Cardiac atrium fibroblast (primary cell): ENCODE measurements at places on chromosomes 5 and 9. TPM values are rescaled to one million over a fixed set of nuclear protein-coding genes. Genes with fewer than 3 reads are reported as not detected.

ANKRD18A gene
- total RNA-seq = not detected in 2 replicates

ROPN1L gene
- total RNA-seq = 0.32 TPM in 1 of 2 replicates, not detected in the other

TRMT10B gene
- total RNA-seq = 3.6 and 3.9 TPM in 2 replicates

DBH gene
- total RNA-seq = not detected in 2 replicates

SYNPO gene
- 68.2 and 86.0 TPM in 2 replicates for total RNA-seq
